ENCODE measurements at places on chromosomes 4 and X.

GRCh38 chrX:113594123-113594841 is 753.7 kb upstream of the AMOT start:
- DNase-seq = no peak

- no peak for DNase-seq
Observed at GRCh38 chrX:120617996-120618630, 11.7 kb downstream of the C1GALT1C1 start.

DNA sequence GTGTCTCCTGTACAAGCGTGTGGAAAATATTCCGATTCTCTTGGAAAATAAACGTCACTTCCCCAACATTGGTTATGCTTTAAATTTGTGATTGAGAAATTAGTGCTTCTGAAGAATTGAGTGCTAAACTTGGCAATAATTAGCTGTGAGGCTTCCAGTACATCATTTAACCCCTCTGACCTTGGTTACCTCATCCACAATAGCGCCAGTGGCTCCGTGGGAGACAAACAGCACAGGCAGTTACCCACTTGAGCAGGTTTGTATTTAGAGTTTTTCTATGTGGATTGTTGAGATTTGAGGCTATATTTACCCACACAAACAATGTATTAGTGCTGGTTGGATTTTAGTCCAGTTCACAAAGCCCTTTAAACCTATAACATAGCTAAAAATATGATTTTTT is 476.5 kb downstream of the NKX6-1 start:
- DNase-seq = no peak

- DNase-seq = no peak
Observed at GRCh38 chr4:150609131-150609530, 27.2 kb downstream of the MAB21L2 start.

GRCh38 chr4:24809376-24809775 is 14.0 kb downstream of the SOD3 start:
- DNase-seq = no peak

- no peak for DNase-seq
Observed at GRCh38 chr4:13151194-13151593, 332.9 kb downstream of the RAB28 start.

- DNase-seq = no peak
Observed at GRCh38 chrX:67520671-67521070, 23.1 kb upstream of the AR start.

DNA sequence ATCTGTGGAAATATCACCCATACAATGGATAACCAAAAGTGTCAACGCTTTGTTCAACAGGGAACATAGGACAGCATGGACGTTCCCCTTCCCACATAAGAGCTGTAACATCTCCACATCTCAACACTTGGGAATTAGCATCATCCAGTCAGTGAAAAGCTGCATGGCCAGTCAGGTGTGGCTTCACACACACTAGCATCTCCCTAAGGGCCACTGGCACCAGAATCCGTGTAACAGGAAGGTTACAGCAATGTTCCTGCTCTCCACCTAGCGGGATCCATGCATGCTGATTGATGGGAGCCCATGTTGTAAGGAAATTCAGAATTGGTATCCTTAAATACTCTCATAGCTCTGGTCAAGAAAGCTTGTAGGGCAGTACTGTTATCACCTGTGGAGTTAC is 78.8 kb downstream of the EVC2 start:
- DNase-seq = no peak

- no peak for DNase-seq
Observed at GRCh38 chr4:60938181-60938580, 261.9 kb upstream of the ADGRL3 start.

- DNase-seq = peak; percentile 75
Observed at GRCh38 chr4:41622787-41623186, 84.8 kb downstream of the LIMCH1 start.

DNA sequence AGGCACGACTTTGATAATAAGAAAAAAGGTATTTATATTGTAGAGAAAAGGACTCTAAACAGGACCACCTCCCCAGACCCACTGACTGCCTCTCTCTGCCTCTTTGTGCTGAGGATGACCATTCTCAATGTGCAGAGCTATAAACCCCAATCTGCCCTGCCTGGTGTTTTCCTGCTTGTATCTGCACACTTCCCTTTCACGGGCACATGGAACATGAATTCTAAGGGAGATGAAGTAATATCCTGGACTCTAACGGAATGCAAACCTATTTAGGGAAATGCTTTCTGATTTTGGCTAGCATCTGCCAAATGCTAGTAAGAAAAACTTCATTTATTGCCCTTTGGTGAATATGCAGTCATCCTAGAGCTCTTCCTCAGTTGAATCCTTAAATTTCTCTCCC is 2.4 kb downstream of the DIPK2B start:
- DNase-seq = no peak

DNA sequence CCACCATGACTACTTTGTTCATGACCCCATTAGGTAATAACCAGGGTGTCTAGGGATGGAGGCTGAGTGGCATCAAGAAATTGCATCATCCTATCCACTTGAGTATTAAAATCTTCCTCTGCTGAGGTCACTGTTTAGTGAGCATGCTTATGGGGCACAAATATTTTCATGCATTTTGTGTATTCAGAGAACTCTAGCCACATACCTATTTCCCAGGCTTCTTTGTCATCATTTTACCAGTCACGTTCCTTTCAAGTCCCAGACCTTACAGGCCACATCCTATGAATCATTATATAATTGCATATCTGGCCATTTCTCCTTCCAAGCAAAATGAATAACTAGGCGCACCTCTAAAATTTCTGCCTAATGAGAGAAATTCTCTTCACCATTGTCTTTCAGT is 1882.9 kb upstream of the AGA start:
- DNase-seq = no peak

DNA sequence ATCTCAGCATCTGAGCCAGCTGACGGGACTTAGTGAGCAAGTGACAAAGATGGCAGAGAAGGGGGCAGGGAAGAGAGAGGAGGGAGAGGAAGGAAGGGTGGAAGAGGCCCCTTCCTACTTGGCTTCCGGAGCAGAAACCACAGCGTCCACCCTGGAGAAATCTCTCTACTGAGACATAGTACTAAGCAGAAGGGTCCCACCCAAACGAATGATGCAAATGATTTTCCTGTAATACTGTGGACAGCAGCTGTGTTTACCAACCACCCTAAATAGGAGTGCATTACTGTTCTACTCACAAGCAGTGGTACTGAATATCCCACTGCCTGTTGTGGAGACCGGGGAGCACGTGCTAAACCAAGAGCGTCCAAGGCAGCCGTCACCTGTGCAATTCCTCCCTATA is 29.4 kb downstream of the DTHD1 start:
- no peak for DNase-seq

DNA sequence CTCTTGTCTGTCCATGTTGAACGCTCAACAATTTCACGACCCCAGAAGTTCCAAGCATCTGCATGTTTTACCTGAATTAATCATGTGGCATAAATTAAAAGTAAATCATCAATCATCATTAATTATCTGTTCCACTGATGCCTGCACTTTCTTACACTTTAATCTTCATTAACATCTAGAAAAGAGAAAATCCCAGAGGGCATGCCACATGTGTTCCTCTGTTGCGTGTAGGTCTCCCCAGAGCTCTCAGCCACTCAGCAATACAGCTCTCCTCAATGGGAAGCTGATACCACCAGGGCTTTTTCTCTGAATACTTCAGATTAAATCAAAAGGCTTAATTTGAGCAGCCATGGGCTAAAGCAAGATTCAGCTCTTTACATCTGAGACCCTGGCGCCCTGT is 722.4 kb upstream of the TENM3 start:
- DNase-seq = no peak

DNA sequence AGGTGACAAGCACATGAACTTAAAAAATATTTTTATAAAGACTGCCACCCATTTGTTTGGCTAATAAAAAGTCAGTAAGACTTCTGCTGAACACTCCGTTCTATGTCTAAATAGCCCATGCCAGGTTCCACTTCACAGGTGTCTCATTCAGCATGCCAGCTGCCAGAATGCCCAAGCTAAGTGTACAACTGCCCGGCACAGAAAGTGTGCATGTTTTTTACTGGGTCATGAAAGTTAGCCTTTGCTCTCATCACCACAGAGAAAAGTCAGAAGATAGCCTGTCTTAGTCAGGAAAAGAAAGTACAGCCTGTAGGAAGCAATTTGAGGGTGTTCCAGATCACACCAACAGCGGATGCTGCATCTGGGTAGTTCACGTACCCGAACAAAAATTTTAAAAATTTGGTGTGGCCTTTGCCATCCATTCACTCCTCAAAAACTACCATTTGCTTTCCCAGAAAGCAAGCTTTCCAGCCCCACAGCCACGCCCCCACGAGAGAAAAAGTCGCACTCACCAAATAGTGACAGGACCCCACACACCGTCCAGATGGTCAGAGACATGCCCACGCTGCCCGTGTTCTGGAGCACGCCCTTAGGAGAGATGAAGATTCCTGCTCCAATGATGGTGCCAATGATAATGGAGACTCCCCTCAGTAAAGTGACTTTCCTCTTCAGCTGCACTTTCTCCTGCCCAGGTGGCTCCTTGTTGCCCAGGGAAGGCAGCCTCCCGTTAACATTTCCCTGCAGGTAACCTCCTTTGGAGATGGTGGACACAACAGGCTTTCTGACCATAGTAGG is 671 bp downstream of the SLC7A11 start:
- DNase-seq = no peak

Measured in NCI-H1048 (cell line).